Fibroblast of pulmonary artery (primary cell): ENCODE measurements at places on chromosomes 6 and 20.
A peak's percentile ranks its signal among the peaks of the same experiment; 100 is the strongest.

DNA sequence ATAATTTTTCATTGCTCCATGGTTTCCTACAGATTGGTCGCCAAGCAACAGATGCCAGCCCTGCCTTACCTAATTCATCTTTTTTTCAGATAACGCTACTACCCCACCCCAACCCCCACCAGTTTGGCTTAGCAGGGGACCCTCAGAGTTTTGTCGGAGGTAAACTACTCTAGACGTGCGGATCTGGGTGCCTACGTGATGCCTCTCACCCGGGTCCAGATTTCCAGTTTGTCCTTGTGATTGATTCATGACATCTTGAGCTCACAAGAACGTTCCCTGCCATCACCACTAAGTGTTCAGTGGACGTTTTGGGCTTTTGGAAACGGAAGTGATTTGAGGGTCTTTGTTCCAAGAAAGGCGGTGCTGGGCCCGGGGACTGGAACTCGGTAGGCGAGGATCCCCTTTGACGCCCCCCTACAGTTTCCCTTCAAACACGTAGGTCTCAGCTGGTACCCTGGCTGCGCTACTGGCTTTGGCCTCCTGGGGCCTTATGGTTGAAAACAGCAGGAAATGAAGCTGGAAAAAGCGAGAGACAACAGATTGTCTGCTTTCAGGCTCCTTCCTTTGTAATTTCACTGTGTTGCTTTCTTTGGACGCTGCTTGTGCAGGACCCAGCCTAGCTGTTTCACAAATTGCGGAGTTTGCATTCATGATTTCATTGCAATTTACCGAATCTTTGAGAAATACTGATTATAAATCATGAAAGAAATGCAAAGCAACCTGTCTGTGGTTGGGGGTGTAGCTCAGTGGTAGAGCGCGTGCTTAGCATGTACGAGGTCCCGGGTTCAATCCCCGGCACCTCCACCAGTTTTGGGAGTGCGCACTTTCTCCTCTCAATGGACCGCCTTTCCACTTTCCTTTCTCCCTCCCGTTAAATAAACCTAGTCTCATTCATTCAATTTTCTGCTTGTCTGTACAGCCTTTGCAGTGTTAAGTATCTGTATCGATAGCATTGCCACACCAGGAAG lies 81.0 kb downstream of the GPX5 start:
- peak; percentile 71 for DNase-seq

DNA sequence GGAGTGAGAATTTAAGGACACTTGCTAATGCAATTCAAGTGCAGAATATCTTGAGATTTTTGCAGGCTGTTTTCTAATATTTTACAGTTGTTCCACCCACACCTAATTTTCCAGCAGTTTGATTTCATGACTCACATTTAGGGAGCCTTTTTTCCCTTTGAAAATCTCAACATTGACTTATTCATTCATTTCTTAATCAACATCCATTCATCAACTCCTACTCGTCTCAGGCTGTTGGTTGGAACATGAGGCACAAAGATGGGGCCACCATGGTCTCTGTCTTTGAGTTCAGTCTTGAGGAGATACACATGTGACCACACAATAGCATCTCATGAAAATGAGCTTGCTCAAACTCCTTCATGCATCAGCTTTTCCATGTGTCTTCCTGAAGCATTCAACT lies 135.6 kb downstream of the UNC5CL start:
- DNase-seq = no peak

GRCh38 chr6:108423982-108424705 lies 129.3 kb downstream of the AFG1L start:
- no peak for DNase-seq

DNA sequence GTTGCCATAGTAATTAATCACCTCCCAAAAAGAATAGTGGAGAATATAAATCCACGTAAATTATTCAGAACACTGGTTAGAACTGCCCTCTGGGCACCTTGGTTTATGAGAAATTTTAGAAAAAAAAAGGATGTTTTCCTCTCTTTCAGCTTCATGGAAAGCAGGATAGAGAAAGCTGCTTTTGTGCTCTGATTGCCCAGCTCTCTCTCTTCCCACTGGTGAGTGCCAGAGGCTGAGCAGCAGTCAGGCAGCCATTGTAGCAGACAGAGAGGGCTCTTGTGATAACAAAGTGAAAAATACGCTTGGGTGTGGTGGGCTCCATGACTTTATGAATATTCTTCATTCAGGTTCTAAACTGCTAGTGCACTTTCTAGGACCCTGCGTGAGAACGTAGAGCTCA lies 26.4 kb downstream of the SLC35F1 start:
- DNase-seq = no peak

DNA sequence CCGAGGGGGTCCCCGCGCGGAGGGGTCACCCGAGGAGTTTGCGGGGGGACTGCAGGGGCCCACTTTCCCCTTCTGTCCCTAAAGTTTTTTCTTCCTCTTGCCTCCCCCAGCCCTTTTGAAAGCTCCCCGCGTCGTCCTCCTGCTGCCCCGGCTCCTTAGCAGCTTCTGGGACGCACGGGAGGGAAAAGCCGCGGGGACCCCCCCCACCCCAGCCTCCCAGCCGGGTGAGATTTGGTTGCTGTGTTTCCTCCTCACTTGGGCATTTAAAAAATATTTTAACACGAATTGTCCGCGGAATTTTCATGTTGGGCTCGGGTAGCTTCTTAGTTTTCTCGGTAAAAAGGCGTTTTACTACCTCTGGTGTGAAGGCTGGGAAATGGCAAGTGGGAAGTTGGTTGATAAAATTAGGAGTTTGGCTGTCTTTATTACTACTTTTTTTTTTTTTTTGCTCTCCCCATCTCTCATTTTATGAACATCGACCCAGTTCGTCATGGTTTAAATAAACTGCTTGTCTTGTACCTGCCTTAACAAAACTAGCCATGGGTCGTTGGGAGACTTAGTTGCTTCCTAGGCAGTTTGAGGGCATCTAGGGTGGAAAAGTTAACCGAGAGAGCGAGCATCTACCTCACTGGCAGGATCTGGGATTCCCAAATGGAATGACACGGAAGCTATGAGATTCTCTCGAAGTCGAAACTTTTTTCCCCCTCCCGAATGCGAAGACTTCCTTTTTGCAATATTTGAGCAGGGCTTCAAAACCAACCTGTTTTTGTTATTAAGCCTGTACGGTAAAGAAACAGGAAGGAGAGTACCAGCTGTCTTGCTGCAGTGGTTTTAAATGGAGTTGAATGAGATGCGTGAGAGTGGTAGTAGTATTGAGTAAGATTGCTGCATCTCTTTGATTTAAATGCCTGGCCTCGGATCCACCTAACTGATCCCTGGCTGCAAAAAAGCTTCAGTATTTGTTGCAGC lies 868 bp downstream of the NCOA3 start:
- peak; percentile 61 for DNase-seq

DNA sequence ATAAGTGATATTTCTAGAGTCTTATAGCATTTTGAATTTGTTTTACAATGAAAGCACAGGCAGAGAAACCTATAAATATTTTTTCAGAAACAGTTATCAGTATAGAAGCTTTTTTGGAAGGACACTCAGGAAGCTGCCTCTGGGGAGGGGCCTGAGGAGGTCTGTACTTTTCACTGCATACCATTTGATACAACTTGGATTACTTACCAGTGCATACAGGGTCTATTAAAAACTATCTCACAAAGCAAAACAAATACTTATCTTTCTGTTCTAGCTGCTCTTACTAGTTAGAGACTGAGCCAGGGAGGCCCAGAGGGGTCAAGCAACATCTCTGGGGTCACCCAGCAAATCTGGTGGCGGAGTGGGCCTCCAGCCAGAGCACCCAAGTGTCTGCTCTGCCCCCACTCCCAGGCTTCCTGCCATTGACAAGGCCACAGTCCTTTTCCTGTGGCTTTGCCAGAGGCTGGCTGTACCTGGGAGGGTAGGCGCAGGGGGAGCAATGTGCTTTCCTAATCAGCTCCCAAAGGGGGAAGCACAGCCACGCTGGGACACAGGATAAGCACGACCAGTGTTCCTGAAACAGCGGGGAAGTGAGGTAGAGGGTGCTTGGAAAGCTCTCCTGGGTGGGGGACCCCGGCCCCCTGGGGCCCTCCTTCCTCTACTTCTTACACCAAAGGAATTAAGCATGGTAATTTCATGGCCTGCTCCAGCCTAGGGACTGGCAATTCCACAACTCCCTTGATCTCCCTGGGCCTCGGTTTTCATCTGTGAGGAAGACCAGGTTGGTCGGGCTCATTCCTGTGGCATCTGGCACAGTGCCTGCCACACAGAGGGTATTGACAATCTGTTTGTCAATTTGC lies 7.8 kb downstream of the TCF15 start:
- no peak for DNase-seq

DNA sequence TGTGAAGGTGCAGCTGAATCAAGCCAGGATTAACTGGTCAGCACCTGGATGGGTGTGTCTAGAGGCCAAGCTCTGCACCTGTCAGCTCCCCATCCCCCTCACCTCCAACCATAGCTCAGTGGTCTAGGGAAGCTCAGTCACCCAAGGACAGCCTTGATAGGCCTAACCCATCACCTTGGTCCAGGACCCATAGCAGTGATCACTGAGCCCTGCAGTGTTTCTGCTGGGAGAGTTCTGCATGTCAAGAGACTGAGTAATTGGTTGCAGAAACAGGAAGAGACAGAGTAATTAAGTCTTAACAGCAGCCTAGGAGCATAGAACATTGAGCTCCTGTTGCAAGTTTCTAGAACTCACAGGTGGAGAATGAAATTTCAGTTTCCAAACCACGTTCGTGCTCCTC lies 18.7 kb upstream of the RALGAPB start:
- DNase-seq = no peak

DNA sequence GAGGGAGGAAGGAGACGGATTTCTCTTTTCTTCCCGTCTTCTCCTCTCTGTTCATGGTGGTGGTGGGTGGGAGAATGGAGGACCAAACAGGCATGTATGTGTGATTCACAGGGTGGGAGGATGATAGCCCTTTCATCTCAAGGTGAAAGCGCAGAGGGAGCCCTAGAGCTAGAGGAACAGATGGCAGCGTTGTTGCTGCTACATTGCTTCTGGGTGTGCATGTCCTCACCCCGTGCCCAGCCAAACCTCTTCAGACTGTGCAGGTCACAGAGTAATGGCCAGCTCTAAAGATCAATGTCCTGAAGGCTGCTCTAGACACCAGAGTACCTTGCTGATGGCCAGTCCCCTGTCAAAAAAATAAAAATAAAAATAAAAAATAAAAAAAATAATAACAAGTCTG lies 301.8 kb downstream of the TBC1D7 start:
- DNase-seq = no peak

DNA sequence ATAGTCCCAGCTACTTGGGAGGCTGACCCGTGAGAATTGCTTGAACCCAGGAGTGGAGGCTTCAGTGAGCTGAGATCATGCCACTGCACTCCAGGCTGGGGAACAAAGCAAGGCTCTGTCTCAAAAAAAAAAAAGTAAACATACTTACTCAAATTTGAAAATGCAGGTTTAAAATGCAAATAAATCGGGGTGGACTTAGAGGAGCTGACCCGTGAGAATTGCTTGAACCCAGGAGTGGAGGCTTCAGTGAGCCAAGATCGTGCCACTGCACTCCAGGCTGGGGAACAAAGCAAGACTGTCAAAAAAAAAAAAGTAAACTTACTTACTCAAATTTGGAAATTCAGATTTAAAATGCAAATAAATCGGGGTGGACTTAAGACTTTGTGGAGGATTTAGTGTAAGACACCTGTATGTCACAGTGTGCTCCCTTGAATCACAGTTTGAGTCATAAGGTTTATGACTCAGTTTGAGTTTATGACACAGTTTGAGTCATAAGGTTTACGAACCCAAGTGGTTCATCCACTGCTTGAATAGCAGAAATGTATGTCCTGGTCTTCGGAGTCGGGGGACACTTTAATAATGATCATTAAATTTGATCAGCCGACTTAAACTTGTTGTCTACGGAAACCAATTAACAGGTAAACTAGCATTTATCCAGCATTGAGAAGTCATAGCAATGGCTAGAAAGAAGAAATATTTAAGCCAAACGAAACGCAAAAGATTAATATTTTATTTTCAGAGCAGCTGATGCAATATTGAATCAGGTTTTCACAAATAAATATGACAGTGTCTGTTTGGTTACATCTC lies 6.8 kb upstream of the MRPS10 start:
- peak; percentile 65 for DNase-seq

- DNase-seq = no peak
These were observed 12.6 kb downstream of the ACSS1 start for GRCh38 chr20:25045343-25045712.

GRCh38 chr6:143264986-143265764 lies 185.3 kb downstream of the ADAT2 start:
- no peak for DNase-seq

DNA sequence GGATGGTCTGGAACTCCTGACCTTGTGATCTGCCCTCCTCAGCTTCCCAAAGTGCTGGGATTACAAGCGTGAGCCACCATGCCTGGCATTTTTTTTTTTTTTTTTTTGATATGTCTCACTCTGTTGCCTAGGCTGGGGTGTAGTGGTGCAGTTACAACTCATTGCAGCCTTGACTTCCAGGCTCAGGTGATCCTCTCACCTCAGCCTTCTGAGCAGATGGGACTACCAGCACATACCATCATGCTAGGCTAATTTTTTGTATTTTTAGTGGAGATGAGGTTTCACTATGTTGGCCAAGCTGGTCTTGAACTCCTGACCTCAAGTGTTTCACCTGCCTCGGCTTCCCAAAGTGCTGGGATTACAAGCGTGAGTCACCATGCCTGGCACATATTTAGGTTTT lies 34.3 kb downstream of the PHF20 start:
- no peak for DNase-seq

DNA sequence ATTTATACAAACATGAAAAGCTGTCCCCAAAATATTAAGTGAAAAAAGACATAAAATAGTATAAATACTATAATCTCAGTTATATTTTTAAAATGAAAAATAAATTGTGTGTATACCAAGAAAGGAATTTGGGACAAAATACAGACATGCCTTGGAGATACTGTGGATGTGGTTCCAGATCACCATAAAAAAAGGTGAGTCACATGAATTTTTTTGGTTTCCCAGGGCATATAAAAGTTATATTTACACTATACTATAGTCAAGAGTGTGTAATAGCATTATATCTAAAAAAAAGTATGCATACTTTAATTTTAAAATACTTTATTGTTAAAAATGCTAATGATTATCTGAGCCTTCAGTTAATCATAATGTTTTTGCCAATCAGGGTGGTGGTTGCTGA lies 17.4 kb upstream of the SDHAF4 start:
- no peak for DNase-seq

- no peak for DNase-seq
These were observed 113.3 kb downstream of the ATXN1 start for GRCh38 chr6:16648003-16648402.
